ENCODE measurements at places on chromosomes 1 and 21.
A peak's percentile ranks its signal among the peaks of the same experiment; 100 is the strongest.

DNA sequence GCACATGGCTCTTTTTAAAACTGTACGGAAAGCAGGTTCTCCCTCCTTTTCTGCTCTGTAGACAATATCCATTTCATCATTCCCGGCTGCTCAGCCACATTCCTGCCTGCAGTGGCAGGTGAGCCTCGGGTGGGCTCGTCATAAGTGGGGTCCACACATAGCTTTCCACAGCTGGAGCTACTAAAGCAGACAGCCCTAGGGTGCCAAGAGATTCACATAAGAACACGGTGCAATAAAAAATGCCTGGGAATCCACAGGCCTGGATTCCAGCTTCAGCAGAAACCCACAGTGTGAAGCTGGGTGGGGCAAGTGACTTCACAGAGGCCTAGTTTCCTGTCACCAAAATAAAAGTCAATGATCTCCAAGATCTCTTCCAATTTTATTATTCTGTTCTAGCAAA lies 96.4 kb downstream of the MIS18A start:
- DNase-seq = no peak

DNA sequence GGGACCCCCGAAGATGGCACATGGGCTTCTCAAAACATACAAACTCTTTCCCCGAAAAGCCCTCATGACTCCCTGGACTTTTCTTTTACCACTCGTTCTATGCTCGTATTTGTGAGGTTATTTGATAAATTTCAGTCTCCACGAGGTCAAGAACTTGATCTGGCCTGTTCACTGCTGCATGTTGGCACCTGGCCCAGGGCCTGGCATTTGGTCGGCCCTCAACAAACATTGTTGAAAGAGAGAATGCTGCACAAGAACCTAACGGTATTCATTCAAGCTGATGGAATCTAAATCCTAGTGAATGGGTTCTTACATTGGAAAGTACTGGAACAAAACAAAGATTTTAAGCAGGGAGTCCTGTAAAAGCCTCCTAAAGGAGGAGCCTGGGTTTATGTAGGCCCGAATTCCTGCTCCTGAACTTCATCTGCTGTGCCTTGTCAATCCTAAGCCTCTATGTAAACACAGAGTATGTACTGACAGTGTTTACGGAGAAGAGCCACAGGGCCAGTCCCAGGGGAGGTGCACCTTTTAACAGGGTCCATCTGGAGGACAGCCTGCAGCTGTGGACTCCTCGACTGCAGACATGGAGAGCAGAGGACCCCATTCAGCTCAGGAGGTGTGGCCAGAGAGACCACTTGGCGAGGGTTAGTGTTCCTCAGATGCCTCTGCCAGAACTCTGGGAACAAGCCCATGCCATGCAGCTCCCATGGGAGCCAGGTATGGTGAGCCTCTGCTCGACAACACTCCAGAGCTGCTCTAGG lies 46.9 kb downstream of the L1TD1 start:
- DNase-seq = no peak

- no peak for DNase-seq
These were observed 107.6 kb downstream of the LHX9 start for GRCh38 chr1:198024782-198025181.

DNA sequence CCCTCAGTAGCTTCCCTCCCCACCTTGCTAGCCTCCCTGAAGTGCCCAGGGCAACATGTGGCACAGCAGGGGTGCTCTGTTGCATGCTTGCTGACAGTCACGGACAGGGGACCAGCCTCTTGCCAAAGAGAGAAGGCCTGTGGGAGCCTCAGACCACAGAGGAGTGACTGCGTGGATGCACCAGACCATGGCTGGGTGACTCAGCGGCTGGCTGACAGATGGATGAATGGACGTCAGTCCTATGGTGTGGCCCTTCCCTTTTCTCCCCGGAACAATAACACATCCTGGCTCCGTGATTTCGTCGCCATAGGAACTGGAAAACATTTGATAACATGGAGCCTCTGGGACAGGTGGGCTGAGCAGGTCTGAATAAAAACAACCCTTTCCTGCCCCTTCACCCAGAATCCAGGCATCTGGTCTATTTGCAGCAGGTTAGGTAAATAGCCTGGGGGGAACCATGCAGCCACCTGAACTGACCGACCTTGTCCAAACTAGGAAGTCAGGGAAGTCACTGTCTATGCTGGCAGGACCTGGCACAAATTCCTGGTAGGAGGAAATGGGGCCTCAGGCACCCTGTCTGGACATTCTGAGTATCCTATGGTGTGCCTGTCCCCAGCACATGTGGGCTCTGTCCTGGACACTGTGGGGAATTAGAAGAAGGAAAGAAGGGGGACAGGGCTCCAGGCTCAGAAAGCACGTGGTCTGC lies 53.3 kb downstream of the NENF start:
- no peak for DNase-seq

GRCh38 chr1:35173909-35174540 lies 18.9 kb downstream of the SFPQ start:
- DNase-seq = no peak

DNA sequence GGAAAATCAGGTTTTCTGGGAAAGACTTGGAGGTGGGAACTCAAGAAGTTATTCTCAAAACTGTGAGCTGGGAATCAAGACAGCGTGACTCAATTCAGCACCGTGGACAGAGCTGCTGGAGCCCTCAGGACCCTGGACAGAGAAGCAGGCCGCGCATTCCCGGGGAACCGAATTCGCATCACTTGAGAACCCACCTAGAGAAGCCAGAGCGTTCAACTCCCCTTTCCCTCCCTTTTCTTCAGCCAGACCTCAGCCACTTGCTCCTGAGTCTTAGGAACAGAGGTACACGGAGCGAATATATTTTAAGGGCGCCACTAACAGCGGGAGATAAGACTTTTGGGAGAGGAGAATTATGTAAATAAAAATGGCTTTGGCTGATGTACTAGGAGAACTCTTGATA lies 2.0 kb upstream of the LIN28A start:
- DNase-seq = peak; percentile 87

DNA sequence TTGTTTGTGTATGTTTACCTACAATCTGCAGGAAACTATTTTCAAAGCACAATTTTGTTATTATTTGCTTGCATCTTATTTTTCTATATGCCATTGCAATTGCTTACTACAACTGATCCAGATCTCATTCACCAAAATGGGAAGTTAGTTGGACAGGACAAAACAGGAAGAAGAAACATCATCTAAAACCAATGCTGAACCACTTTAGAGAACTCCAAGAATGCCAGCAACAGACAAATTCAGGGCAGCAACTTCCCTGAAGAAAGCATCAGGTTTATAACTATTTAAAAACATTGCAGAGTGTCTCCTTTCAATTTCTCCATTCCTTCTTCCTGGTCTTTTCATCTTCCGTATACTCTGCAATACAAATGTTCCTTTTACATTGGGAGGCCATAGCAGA lies 82.4 kb upstream of the SMYD2 start:
- no peak for DNase-seq

DNA sequence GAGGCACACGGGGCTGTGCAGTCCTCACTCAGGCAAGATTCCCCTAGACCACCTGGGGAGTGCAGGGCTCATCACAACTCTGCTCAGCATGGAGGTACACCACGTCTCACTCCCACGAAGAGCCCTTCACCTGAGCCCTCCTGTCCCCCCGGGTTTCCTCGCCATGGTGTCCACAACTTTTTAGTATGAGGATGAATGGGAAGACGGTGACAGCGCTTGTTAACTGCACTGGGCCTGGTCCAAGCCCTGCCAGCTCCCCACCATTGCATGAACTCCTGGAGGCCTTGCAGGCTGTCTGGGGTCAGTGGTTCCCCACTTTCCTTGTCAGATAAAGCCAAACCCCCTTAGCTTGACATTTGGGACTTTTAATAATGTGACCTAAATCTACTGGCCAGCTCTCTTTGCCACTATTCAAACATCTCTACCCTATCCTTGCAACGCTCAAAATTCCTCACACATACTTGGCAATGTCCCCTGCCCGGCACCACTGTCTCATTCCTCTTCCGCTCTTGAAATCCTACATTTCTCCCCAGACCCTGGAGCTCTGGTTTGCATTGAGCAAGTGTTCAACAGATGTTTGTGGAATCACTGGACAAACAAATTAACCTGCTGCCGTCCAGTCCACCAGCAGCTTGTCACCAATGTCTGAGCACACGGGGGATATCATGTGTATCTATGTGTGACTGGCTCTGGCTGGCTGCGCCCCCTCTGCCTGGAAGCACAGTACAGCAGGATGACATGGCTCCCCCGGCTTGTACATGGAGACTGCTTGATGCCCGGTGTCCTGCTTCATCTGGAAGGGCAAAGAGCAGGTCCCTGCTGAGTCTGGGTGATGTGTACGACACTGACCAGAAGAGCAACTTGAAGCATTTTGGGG lies 11.2 kb downstream of the TMEM9 start:
- DNase-seq = no peak

DNA sequence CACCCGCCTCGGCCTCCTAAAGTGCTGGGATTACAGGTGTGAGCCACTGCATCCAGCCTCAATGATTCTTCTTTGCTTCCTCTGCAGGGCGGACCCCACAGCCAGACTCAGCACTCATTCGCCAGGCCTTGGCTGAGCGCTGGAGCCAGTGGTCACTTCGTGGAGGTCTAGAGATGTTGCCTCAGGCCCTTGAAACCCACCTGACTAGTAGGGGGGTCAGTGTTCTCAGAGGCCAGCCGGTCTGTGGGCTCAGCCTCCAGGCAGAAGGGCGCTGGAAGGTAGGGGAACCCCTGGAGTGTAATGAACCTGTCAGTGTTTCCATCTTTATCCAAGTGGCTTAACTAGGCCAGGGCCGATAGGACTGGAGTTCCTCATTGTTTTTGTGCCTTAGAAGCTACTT lies 2.7 kb downstream of the PPOX start:
- DNase-seq = no peak

- DNase-seq = peak; percentile 73
These were observed 19.9 kb downstream of the ADORA1 start for GRCh38 chr1:203147376-203147775.

DNA sequence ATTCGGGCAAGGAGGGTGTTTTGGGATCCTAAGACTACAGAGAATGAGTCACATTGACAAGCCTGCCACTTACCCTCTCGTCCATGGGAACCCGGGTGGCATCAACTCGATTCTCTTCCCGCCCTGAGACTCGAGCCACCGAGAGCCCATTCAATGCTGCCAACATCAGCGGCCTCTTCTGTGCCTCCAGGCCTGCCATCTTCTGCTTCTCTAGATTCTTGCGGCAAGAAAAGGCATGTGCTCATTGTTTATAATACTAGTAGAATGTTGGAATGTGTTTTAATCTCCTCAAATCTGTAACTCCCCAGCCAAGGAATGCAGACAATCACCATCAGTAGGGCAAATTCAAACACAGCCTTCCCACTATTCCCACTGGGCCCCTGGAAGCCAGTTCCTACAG lies 96.9 kb downstream of the SMYD2 start:
- DNase-seq = no peak

GRCh38 chr1:109383087-109383779 lies 14.5 kb downstream of the SORT1 start:
- DNase-seq = no peak

DNA sequence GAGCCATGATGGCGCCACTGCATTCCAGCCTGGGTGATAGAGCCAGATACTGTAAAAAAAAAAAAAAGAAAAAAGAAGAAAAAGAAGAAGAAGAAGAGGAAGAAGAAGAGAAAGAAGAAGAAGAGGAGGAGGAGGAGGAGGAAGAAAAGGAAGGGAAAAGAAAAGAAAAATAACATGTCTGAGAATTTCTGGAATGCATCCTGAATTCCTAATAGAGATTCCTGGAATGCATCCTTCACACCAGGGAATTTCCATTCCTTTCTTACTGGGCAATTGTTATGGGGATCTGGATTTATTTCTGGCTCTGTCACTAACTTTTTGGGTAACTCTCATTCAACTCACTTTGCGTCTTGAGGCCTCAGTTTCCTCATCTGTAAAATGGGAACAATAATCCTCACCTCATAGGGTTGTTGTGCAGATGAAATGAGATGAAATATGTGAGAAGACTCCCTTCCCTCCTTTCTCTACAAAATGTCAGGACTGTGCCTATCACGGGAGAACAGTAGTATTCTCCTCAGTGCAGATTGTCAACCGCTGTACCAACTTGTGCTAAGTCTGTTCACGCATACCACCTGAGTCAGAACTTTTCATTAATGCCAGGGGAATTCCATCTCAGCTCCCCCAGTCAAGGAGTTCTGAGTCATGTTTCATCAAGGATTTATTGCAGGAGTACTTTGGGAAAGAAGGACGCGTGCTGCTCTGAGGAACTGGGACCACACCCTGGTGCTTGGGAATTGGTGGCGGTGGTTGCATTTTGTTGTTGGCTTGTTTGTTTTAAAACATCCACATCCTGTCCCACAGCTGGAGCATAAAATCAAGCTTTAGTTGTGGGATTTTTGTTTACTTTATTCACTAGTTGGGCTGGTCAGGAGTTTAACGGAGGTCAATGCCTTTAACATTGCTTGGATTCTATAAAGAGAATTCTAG lies 42.4 kb upstream of the ROR1 start:
- no peak for DNase-seq

DNA sequence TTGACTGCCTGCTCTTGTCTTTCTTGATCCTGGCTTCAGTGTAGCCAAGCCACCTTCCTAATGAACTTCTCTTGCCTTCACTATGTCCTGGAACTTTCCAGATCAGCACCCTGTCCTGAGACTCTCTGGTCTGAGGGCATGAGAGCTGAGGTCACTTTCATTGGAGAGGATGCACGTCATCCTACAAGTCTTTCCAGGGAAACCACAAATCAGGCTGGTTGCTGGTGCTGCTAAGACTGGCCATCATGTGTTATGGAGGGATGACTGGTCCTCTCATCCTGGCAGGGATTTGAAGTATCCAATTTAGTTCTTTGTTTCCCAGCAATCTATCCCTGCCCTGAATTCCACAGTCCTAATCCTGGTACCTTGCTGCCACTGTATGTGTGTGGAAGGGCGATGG lies 228.6 kb downstream of the GPATCH2 start:
- DNase-seq = no peak

- no peak for DNase-seq
These were observed 4.1 kb upstream of the BTG3 start for GRCh38 chr21:17616831-17617230.

- no peak for DNase-seq
These were observed 73.1 kb upstream of the RGS21 start for GRCh38 chr1:192243721-192244120.

GRCh38 chr1:248065604-248066003 lies 19.0 kb downstream of the OR2L3 start:
- no peak for DNase-seq

- no peak for DNase-seq
These were observed 333.6 kb downstream of the KCNH1 start for GRCh38 chr1:210800301-210800700.

- DNase-seq = no peak
These were observed 565.4 kb upstream of the BRINP3 start for GRCh38 chr1:191043066-191043465.

DNA sequence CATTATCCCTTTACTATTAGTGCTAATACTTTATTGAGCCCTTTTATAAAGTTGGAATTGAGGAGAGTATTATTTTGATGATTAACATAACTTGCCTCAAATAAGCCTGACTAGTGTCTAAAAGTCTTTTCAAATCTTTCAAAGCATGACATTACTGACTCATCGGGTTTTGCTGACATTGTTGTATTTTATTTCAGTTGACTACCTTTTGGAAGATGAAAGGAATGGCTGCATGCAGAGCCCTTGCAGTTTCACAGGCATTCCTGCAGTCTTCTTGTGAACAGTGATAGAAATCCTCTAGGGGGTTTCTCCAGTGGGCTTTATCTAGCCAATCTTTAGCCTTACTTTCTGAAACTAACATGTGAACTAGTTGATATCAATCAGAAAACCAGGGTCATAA lies 43.0 kb upstream of the TMEM61 start:
- no peak for DNase-seq

GRCh38 chr1:202192770-202193613 lies 607 bp upstream of the LGR6 start:
- DNase-seq = no peak

- no peak for DNase-seq
These were observed 56.9 kb downstream of the CLSTN1 start for GRCh38 chr1:9766759-9767442.

GRCh38 chr1:39086865-39087409 lies 60.8 kb downstream of the NDUFS5 start:
- DNase-seq = no peak

Measured in spinal cord (tissue), 10 donors.